ENCODE measurements at places on chromosomes 2 and 18.

- no peak for DNase-seq
Observed at GRCh38 chr2:15159751-15160177, 401.4 kb downstream of the NBAS start.

- DNase-seq = peak; percentile 59
Observed at GRCh38 chr2:237475704-237476141, 11.3 kb upstream of the MLPH start.

DNA sequence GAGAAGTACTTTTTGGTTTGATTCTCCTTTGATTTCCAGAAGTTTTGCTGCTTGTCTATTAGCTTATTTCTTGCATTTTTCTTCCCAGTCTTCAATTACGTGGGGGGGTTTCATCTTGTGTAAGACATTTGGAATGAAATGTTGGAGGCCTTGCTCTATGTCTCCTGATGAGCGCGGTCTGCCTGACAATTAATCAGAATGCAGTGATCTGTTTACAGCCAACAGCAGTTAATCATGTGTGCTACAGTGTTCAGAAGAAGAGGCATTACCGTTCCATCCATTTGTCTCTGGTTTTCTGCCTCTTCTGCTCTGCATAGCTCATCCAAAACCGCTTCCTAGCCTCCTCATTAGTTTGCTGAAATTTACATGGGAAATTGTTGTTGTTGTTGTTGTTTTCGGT is 134.4 kb upstream of the ST6GAL2 start:
- no peak for DNase-seq

- DNase-seq = no peak
Observed at GRCh38 chr2:239306274-239307220, 94.3 kb downstream of the HDAC4 start.

- no peak for DNase-seq
Observed at GRCh38 chr2:18200771-18201170, 322.3 kb downstream of the KCNS3 start.

GRCh38 chr2:54479424-54479823 is 23.3 kb downstream of the SPTBN1 start:
- DNase-seq = no peak

DNA sequence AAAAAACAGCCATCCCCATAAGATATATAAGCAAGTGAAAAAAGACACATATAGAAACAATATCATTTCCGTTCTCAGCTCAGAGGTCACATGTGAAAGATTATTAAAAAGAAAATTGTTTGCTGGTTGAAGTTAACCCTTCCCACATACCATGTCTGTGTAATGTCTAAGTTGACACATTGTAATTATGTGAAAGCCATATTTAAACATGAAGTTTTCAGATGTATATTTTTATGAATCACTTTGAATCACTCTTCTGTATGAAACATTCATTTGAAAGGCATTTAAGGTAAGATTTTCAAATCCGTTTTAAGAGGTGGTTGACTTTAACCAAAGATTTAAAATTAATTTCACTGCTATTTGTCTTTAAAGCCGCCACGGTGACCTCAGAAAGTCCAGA is 441.9 kb downstream of the RND3 start:
- no peak for DNase-seq

- no peak for DNase-seq
Observed at GRCh38 chr2:218293715-218294429, 1.6 kb upstream of the TMBIM1 start.

- no peak for DNase-seq
Observed at GRCh38 chr2:177669625-177670330, 277.2 kb downstream of the AGPS start.

DNA sequence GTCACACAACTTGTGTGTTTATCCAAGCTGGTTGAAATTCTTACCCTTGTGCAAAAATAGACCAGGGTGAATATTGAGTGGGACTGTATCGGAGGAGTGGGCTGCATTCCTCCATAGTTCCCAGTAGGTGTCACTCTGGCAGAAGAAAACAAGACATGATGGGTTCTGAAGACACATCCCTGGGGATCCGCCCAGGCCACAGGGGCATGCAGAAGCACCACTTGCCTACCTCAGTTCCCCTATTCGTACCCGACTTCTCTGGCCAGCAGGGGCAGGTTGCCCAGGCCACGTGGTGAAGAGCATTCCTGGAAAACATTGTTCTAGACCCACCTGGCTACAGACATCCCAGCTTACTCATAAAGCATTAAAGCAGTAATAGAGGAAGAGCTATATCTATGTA is 168.2 kb downstream of the FAM210A start:
- DNase-seq = peak; percentile 41

DNA sequence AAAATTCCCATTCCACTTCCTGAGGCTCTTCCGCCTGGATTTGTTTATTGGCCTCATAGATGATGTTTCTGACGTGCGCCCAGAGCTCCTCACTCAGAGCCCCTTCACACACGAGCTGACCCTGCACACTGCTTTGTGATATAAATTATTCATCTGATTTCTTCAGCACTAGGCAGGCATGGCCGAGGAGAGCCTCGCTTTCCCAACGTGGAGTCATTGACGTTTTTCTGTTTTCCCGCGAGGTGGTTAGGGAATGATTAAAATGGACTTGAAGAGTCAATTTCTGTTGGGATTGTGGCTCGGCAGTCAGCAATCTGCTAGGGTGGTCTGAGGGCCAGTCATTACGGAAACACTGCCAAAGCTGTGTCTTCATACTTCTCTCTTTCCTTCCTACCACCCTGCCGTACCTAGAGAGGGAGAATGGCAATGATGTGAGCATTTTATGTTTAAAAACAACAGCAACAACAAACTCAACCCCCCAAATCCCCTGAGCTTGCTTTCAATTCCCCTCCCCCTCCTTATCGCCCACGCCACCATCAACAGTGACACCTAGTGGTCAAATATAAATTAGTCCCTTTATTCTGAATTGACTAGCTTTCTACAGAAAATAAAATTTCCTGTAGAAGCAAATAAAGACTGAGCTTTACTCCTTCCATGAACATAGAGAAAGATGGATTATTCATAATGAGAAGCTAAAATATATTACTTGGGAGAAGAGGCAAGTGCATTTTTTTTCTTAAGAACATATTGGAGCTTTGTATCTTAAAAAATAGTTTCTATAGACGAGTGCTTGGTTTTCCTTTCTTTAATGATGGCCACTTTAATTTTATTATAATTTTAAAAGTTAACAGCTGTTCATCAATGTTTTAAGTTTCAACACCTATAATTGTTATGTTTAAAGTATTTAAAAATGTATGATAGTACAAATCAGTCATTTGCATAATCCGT is 285.1 kb downstream of the MTX2 start:
- no peak for DNase-seq

Measured in posterior cingulate gyrus (tissue), 11 donors.